GM10248 (cell line): ENCODE measurements at places on chromosomes 12 and 14.

GRCh38 chr14:88882236-88882635 is 57.8 kb downstream of the TTC8 start:
- DNase-seq: no peak

GRCh38 chr12:131372171-131372475 is 338.8 kb upstream of the SFSWAP start:
- no peak for DNase-seq

DNA sequence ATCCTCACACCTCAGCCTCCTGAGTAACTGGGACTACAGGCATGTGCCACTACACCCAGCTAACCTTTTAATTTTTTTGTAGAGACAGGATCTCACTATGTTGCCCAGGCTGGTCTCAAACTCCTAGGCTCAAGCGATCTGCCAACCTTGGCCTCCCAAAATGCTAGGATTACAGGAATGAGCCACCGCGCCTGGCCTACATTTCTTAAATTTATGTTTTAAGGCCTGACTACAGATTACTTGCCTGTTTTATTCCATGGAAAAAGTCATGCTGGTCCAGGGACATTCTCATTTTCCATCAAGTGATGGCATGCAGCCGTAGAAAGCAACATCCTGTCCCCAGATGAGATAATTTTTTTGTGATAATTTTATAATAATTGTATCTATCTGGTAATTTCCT is 6.1 kb downstream of the CD9 start:
- DNase-seq: no peak

DNA sequence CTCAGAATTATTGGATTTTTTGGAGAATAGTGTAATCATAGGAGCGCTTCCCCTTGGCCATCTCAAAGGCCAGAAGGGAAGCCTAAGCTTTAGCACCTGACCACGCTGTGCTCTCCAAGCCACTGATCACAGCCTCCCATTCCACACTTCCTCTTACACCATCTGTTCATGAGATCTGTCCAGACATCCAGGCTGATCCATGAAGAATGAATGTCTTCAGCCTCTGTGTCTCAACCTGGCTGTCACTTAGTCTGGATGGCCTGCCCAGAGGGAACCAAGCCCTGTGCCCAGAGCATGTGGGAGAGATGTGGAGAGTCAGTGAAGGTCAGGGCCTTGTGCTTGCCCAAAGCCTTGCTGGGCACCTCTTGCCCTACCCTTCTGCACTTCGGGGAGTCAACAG is 40.5 kb downstream of the TSPAN11 start:
- no peak for DNase-seq

- DNase-seq: peak; percentile 81
Observed at GRCh38 chr12:104505095-104505818, 48.5 kb downstream of the CHST11 start.

GRCh38 chr12:130911193-130911592 is 39.3 kb downstream of the RAN start:
- no peak for DNase-seq

GRCh38 chr14:91929700-91930099 is 17.8 kb downstream of the FBLN5 start:
- DNase-seq: no peak

DNA sequence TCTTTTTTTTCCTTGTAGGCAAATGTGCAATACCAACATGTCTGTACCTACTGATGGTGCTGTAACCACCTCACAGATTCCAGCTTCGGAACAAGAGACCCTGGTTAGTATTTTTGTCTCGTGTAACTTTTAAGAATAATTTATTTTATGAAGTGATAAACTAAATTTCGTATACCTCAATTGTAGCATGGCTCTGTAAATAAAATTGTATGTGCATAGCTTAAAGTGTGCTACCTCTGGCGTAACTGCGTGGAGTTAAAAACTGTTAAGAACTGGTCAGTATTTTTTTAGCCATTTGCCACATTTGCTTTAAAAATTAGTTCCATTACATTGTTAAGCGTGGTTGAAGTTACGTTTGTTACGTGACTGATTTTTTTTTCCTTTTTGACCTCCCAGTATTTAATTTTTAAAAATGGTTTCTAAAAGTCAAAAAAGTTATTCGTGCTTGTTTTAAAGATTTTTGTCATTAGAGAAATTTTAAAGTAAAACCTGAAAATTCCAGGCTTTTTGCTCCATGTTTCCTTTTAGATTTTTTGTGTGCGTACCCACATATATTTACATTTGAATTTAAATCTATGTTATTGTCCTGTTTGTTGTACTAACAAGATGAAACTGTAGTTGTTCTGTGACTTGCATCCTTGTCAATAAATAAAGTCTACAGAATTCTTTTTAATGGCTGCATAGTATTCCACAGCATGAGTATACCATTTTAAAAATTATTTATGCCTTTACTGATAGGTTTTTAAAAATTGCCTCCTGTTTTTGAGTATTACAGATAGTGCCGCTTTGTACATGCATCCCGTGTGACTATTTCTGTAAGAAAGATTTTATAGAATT is 1.4 kb downstream of the MDM2 start:
- no peak for DNase-seq

- no peak for DNase-seq
Observed at GRCh38 chr12:123120452-123121166, 30.3 kb downstream of the PITPNM2 start.

GRCh38 chr14:99916091-99916383 is 122.8 kb downstream of the EML1 start:
- no peak for DNase-seq

GRCh38 chr12:122001466-122002209 is 20.0 kb upstream of the BCL7A start:
- DNase-seq: no peak

GRCh38 chr14:102540315-102541028 is 30.9 kb upstream of the ANKRD9 start:
- DNase-seq: no peak

GRCh38 chr12:6374786-6375160 is 590 bp downstream of the SCNN1A start:
- DNase-seq: no peak

DNA sequence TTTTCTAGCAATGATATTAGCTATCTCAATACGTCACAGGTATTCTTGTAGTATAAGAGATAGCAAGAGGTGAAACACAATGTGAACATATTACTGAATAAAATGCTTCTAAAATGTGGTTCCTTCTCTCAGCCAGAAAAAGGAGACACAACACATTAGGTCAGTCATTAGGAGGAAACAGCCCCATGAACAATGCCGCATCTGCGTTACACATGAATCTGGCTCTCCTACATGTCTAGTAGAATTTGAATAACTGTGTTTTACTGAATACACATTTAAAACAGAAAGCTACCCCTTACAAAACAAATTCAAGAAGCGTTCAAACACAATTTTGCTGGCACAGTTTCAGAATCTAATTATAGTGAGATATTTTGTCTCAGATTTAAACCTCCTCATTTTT is 51.6 kb downstream of the EFCAB11 start:
- DNase-seq: no peak

- no peak for DNase-seq
Observed at GRCh38 chr14:71466251-71466650, 466.0 kb upstream of the RGS6 start.

GRCh38 chr14:87278415-87278814 is 714.6 kb downstream of the GALC start:
- DNase-seq: no peak
